SK-N-DZ (cell line): ENCODE measurements at places on chromosomes 13 and 19.
A peak's percentile ranks its signal among the peaks of the same experiment; 100 is the strongest.

- no peak for DNase-seq
Measured at GRCh38 chr13:33723365-33723764, 94.6 kb upstream of the RFC3 start.

- DNase-seq = peak; percentile 35
Measured at GRCh38 chr13:113034451-113035212, 65.6 kb downstream of the MCF2L start.

DNA sequence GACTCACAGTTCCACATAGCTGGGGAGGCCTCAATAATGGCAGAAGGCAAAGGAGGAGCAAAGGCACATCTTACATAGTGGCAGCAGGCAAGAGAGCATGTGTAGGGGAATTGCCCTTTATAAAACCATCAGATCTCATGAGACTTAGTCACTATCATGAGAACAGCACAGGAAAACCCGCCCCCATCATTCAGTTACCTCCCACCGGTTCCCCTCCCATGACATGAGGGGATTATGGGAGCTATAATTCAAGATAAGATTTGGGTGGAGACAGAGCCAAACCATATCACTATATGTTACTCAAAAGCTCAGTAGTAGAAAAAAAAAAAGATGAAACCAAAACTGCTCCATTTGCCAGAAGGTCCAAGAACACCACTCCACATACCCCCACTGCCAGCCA, 58.5 kb downstream of the DNAJC15 start:
- DNase-seq = no peak

DNA sequence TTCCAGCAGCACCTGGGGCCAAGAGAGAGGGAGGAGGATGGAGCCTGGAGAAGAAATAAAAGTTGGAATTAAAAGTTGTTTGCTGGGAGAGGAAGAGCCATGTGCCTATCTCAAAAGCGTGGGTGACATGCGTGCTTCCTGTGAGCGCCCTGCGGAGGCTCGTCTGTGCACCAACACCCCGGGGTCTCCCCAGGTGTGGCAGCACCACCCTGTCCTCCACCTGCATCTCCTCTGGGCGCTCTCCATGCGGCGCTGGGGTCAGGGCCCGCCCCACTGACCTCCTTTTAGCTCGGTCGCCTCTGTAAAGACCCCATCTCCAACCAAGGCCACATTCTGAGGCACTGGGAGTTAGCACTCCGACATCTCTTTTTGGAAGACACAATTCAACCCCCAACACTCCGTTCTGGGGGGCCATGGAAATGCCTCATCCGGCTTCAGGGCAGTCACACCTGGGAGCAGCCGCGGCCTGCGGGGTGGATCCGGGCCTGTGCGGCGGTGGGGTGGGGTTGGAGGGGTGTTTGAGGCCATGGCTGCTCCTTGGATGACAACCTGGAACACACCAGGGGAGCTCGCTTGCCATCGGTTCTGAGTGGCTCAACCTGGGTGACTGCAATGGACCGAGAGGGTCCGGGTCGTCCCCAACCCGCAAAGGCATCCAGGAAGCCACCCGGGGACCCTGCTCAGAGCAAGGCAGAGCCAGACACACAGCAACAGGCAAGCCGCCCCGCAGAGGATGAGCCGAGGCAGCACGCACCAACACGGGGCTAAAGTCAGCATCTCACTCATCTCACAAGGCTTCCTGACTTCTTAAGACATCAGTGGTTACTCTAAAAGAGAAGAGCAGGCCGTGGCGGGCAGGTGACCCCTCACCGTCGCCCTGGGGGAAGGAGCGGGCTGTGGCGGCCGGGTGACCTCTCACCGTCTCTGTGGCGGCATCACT, 79.4 kb upstream of the MCF2L start:
- DNase-seq = no peak

GRCh38 chr13:59364641-59365085, 799.1 kb downstream of the DIAPH3 start:
- DNase-seq = no peak

DNA sequence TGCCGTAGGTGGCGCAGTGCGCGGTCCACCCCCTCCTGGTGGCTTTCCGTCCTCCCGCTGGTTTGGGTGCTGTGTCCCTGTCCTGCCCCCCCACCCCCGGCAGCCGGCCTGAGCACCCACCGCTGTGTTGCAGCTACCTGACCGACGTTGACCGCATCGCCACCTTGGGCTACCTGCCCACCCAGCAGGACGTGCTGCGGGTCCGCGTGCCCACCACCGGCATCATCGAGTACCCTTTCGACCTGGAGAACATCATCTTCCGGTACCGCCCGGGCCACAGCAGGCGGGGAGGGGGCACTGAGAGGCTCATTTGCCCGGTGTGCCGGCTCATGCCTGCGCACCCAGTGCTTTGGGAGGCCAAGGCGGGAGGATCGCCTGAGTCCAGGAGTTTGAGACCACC, 20.6 kb downstream of the GNA11 start:
- no peak for DNase-seq

GRCh38 chr19:39595950-39596349, 6.4 kb upstream of the LGALS13 start:
- no peak for DNase-seq

DNA sequence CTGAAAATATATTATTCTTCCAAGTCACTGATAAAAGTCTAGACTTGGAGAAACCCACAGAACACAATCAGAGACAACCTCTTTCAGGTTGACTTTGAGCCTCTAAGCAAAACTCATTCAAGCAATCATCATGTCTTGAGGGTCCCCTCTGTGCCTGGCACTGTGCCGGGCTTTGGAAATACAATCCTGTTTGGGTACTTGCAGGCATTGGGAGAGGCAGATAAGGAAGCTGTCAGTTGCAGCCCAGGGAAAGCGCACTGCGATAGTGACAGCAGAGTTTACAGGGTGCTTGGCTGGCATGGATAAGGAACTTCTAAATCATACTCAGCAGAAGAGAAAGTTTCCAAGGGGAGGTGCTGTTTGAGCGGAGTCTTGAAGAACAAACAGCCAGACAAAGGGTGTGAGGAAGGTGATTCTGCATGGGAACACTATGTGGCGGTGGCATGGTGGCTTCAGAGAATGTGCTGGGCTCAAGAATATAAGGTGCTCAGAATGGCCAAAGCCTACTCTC, 9.1 kb downstream of the SERP2 start:
- no peak for DNase-seq

- no peak for DNase-seq
Measured at GRCh38 chr19:49216071-49216470, 58.5 kb downstream of the TRPM4 start.

- DNase-seq = no peak
Measured at GRCh38 chr19:4581666-4582553, 22.4 kb upstream of the SEMA6B start.

DNA sequence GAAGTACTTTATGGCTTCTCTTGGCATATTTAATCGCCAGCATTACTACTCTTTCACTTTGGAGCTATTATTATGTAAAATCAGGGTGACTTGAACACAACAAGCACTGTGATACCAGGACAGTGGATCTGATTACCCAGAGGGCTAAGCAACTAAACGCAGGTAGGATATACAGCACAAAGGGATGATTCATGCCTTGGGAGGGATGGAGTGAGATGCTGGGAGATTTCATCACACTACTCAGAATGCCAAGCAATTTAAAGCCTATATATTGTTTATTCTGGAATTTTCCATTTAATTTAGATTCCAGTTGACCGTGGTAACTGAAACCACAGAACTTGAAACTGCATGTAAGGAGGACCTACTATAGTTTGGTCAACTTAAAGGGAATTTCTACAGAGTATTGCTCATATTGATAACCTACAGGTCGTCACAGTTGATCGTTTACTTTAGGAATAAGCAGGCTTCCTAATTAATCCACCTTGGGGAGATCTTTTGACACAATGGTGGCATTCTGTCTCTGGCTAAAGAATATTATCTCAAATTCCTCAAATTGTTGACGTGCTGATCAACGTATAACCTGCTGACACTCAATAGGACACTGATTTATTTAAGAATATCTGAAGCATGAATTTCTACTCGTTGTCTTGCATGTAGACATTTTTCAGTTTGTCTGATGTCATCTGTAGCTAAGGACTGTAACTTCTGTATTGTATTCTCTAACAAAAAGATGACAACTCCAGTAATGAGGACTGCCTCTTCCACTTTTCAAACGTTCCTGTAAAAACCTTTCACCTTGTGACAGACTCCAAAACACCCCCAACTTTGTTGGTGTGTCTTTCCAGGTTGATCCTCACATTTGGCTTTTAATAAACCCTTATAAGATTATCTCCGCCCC, 254.2 kb downstream of the GPC5 start:
- DNase-seq = no peak

GRCh38 chr19:530134-531008, 1.2 kb upstream of the CDC34 start:
- no peak for DNase-seq

GRCh38 chr19:40358773-40359172, 10.3 kb downstream of the PLD3 start:
- DNase-seq = no peak

- no peak for DNase-seq
Measured at GRCh38 chr19:37763488-37763887, 15.9 kb downstream of the ZNF573 start.

DNA sequence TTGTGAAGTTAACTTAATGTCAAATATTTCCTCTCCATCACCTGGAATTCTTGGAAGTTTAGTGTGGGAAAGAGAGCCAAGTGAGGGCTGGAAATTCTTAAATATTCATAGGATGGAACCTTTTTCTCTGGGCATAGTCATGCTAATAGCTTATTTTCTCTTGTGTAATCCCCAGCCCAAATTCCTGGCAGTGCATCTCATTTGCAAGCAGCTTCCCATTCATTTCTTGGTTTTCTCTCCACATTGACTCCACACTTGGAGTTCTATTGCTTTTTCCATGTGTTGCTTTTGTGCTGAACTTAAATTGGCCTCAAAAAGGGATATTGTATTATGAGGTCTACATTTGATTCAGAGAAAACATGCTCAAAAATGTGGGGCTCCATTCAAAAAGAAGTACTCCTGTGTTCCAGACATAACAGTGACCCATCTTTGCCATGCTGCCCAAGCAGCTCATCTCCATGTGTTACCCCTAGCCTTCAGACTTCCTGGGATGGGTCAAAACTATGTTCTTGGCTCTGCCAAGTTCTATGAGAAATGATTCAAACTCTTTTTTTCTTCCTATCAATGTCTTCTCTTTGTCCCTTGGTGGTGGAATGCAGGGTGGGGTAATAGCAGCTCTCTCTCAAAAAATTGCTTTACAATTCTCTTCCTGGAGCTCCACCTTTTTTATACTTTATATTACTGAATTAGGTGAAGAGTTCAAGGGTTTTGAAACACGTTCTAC, 2471.5 kb downstream of the PCDH9 start:
- DNase-seq = no peak

DNA sequence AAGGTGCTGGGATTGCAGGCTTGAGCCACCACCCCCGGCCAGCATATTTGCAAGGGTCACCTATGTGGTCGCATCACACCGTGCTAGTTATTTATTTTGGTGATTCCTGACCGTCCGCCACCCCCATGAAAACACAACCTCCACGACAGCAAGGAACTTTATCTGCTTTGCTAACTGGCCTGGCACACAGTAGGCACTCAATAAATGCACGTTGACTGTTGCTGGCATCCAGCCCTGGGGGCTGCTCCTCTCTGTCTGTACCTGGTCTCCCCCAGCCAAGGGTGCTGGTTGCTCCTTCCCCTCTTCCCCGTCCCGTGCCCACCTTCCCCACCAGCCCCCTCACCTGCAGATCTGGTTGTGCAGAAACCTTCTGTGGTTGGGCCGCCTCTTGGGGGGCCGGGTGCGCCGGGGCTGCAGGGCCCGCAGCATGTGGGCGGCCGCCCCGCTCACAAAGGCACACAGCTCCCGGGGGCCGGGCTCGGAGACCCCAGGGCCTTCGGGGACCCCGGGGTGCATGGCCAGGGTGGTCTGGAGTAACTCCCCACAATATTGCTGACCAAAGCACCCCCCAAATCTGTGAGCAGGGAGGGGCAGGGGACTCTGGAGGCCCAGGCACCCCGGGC, 401 bp downstream of the C19orf85 start:
- DNase-seq = no peak

DNA sequence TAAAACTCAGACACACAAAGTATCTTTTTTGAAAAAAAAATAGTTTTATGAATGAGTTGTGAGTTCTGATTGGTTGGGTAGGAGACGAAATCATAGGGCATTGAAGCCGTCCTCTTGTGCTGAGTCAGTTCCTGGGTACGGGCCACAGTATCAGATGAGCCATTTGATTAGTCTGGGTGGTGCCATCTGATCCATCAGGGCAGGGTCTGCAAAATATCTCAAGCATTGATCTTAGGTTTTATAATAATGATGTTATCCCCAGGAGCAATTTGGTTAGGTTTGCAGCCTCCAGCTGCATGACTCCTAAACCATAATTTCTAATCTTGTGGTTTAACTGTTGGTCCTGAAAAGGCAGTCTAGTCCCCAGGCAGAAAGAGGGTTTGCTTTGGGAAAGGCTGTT, 1310.6 kb downstream of the SLITRK1 start:
- no peak for DNase-seq

- DNase-seq = no peak
Measured at GRCh38 chr13:77516342-77516789, 19.1 kb upstream of the SCEL start.

DNA sequence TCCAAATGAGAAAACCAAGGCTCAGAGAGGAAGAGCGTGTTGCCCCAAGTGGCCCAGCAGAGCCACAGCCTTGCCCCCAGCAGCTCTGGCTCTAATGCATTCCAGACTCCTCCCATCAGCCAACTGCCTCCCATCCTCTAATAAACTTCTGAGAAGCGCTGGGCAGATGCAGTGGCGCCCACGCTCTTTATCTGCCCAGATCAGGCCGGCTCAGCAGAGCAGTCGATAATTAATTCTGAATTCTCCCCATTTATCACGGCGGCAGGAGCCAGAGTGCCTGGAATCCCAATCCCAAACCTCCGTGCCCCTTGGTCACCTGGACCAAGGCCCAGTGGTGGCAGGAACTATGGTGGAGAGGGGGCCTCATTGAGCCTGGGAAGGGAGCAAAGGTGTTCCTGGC, 13.9 kb downstream of the TINCR start:
- DNase-seq = peak; percentile 34

DNA sequence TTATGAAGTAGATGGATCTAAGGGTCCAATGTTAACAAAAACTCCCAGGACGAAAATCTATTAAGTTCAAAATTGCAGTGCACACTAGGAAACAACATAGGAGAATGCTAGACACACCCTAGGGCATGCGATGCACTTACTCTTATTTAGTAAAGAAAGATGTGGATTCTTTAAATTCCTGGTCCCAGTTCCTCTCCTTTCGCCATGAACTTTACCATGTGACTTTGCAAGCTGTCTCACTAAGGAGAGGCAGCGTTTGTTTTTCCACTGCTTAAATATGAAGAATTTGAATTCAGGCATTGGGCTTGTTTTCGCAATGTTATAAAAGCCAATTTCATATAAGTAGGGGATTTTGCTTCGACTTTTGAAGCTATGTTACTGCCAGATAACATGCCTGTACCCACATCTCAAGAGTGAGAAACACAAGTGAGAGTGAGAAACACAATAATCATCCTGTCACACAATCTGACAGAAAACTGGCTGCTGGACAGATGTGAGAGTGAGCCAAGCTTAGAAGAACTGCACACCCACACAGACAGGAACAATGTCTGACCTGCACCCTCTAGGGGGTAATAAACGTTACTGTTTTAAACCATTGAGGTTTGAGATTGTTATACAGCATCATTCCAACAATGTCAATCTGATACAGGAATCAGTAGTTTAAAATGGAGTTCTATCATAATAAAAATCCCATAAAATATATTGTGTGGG, 1308.4 kb downstream of the SLITRK5 start:
- DNase-seq = no peak
